ENCODE measurements at places on chromosomes 4 and X.

DNA sequence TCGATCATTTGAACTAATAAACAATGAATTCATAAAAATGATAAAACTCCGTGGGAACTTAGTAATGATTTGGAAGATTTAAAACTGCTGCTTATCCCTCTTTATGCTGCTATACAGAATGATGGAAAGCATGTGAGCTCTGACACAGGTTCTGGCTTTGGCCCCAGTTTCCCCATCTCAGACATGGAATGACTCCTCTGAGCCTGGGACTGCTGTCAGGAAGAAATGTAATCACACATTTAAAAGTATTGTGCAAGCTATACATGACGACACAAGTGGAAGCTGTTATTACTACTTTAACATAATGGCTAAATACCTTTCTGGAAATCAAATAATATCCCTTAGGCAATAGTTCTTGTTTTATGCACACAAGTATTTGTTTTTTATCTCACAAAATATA, 161.7 kb downstream of the DCHS2 start:
- DNase-seq, result no peak

- no peak for DNase-seq
Measured at GRCh38 chrX:9829308-9830267, 43.4 kb downstream of the SHROOM2 start.

GRCh38 chr4:27272217-27272616, 411.6 kb downstream of the STIM2 start:
- no peak for DNase-seq

DNA sequence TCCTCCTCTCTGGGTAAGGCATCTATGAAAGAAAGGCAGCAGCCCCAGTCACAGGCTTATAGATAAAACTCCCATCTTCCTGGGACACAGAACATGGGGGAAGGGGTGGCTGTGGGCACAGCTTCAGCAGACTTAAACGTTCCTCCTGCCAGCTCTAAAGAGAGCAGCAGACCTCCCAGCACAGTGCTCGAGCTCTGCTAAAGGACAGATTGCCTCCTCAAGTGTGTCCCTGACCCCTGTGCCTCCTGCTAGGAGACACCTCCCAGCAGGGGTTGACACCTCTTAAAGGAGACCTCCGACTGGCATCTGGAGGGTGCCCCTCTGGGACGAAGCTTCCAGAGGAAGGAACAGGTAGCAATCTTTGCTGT, 89.9 kb downstream of the EFHC2 start:
- no peak for DNase-seq

- no peak for DNase-seq
Measured at GRCh38 chr4:114691865-114692264, 93.3 kb downstream of the UGT8 start.

DNA sequence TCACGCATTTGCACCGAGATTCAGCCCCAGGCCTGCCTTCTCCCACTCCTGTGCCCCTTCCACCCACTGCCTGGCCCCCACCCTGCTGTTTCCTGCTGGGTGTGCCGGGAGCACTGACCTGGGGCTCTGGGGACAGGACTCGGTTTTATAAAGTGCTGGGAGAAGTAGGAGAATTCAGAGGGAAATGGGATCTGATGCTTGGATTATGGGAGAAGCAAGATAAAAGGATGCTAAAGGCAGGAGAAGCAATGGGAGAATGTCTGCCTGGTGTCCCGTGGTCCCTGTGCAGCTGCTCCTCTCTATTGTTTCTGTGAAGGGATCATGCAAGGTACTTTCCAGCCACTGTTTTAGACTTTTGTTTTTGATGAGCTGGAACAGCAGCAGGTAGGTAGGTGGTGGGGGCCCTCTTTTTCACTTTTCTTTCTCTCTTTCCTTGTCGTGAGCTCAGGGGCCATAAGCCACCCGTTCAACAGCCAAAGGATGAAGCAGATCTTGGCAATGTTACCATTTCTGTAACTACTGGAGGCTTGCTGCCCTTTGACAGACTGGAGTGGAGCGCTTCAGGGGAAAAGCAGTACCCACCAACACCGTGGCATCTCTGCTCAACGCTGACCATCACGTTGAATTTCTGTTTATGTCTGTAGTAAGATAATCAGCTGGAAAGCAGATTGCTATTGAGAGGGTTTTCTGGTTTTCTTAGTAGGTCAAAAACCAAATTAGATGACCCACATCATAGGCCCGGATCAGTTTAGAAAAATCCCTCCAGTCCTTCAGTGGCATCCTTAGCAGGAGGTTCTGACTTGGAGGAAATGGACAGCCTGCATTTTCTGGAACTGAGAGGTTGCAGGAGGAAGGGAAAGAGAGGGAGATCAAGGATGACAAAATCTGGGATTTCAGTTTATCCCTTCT, 63.8 kb upstream of the ENPP6 start:
- DNase-seq, result no peak

DNA sequence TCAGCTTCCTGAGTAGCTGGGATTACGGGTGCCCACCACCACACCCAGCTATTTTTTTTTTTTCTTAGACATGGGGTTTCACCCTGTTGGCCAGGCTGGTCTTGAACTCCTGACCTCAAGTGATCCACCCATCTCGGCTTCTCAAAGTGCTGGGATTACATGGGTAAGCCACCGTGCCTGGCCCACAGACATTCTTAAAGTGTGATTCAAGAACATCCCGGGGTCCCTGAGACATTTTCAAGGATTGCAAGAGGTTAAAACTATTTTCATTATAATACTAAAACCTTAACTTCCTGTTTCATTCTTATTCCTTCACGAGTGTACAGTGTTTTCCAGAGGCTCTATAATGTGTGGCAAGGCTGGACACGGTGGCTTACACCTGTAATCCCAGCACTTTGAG, 318.7 kb downstream of the CAMK2D start:
- DNase-seq, result no peak

DNA sequence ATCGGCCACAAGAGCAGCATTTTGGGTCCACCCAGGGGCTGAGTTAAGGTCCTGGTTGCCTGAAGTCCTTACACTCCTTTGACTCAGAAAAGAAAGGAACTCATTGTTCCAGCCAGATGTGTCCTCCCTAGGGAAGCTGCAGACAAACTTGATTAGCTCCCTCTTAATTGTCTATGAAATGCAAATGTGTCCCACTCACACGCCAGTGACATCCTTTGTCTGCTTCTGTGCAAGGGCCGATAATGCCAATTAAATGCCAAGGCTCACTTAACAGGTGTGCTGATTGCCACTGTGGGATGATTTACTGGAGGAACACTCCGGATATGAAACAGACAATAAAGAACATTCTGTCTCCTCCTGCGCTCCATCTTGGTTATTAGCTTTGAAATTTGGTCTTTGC, 332.9 kb upstream of the CPEB2 start:
- no peak for DNase-seq

- DNase-seq, result no peak
Measured at GRCh38 chrX:9659571-9660195, 106.0 kb downstream of the GPR143 start.

DNA sequence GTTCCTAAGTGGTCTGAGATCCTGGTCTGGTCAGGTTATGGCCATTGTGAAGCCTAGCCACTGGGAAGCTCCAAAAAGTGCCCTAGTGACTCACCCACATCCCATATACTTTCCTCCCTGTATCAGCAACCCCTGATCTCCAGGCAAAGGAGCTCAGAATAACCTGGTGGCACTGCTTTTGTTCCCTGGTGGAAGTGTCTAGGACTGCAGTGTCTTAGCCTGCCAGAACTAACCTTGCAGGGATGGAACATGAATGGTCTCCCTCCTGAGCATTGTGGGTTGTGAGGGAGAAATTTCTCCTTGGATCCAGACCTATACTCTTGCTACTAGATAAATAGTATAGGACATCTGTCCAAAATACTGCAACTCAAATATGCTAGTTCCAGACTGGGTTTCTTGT, 27.9 kb upstream of the WDR1 start:
- no peak for DNase-seq

GRCh38 chr4:162770761-162771490, 395.8 kb downstream of the NAF1 start:
- no peak for DNase-seq

- DNase-seq, result no peak
Measured at GRCh38 chr4:185885604-185886003, 73.6 kb upstream of the SORBS2 start.

- no peak for DNase-seq
Measured at GRCh38 chr4:151575646-151576045, 166.7 kb downstream of the FHIP1A start.

DNA sequence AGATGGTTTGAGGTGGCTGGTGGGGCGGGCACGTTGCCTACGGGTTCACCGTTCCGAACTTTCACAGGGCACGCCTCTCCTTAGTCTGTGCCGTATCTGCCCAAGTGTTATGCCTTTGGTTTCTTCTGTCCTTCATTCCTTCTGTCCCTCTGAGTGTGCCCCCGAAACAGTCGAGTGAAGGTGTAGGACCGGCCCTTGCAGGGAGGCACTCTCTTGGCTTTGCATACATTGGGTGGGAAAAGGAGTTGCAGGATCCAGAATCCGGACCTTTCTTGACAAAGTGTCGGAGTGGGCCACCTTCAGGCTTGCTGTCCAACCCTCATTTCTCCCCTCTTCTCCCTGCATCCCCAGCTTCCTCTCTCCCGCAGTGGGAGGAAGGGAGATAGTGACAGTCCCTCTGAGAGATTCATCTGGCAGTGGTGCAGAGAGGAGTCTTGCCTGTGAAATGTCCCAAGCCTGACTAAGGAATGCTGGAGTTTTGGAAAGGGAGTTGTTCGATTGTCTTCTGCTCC, 569 bp downstream of the ARFIP1 start:
- DNase-seq, result no peak

GRCh38 chrX:9137152-9137551, 103.2 kb upstream of the FAM9B start:
- no peak for DNase-seq

DNA sequence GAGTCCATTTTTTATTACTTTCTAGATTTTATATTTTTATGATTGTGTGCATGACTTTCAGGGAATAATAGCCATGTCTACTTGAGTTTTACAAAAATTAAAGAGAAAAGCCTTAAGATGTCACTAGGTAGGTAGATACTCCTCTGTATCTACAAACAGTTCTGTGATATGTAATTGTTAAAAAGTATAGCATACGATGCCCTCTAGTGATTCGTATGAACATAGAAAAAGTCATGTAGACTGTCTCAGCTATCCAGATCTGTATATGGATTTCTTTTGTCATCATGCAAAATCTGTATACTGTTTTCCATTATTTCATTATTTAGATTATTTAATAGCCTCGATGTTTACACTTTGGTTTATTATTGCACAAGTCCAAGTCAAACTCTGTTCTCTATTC, 856.6 kb downstream of the CENPC start:
- DNase-seq, result peak; percentile 23

DNA sequence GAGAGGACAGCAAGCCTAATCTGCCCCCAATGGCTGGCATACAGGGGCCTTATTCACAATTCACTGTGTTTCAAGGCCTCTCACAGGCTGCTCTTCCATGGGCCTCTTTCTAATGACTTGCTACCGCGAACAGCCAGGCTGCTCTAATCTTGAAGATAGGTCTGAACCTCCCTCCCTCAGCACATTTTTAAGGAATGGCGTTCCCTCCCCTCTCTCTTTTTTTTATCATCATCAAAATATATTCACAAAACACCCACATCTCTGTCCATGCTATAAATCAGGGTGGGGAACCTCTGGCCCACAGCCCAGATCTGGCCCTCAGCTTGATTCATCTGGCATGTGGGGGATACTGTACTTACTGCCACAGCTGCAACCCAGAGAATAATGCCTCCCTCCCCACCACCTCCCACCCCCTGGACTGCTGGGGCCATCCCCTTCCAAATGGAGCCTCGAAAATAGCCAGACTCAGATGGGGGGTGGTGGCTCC, 76.2 kb upstream of the PLAC1 start:
- DNase-seq, result no peak

DNA sequence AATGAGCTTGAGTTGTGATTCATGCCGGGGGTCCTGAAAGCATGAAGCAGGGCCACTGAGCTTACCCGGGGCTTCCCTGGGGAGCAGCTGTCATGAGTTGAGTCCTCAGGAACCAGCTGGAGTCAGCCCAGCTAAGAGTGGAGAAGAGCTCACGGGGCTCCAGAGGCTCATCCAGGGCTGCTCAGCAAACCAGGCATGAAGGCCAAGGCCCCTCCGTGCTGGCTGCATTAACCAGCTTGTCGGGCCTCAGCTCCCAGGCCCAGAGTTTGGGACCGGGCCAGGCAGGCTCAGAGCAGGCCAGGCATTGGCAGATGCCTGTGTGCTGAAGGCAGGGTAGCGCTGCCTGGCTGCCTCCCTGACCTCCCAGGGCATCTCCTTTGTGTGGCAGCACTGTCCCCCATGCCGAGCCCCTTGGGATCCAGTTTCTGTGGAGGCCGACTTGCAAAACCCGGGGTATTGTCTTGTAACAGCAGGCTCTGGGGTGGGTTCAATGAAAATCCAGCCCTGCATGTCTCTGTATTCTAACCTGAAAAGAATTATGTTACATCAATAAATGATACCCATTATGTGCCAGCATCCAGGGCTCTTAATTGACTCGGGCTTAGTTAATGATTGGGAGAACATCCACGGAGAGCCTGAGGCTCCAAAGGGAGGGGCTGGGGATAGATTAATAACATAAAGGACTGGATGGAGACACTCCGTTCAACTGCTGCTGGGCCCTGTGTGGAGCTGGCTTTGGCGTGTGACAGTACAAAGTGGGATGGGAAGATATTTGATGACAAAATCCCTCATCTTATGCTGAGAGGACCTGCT, 68.0 kb upstream of the MSX1 start:
- no peak for DNase-seq

GRCh38 chr4:189660722-189661360, 279.8 kb upstream of the FRG1 start:
- no peak for DNase-seq

DNA sequence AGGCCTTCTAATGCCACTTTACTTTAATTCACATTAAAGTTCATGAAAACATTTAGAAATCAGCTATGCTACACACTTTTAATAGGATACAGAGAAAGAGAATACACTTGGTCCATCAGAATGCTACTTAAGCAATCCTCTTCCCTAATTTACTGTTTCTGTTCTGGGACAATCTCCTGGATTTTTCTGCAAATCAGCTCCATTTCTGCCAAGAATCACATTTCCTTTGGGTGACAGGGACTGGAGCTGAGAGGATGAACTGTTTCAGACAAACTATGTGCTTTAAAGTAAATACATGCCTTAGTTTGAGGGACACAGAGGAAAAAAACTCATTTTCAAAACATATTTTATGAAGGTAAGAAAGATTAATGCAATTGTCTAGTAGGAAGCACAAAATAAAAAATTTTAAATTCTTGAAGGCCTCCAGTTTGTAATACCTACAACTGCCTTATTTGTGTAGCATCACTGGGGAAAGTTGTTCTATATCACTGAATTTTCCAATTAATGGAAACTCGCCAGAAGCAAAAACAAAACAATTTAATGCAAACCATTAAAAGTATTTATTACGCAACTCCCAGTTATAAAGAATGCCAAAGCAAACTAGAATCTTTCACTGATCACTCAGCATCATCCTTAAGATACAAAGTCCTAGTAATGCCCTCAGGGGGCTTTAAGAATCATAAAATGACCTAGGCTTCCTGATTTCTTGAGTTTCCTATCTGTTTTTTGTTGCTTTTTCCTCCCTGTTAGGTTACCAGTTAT, 36.3 kb downstream of the BCLAF3 start:
- no peak for DNase-seq

- no peak for DNase-seq
Measured at GRCh38 chr4:116438417-116438816, 647.0 kb downstream of the TRAM1L1 start.

All from HuH-7 (cell line).